ENCODE measurements at places on chromosomes 1 and 21.

- no peak for DNase-seq
Observed at GRCh38 chr1:11473491-11474034, 5.4 kb upstream of the DISP3 start.

DNA sequence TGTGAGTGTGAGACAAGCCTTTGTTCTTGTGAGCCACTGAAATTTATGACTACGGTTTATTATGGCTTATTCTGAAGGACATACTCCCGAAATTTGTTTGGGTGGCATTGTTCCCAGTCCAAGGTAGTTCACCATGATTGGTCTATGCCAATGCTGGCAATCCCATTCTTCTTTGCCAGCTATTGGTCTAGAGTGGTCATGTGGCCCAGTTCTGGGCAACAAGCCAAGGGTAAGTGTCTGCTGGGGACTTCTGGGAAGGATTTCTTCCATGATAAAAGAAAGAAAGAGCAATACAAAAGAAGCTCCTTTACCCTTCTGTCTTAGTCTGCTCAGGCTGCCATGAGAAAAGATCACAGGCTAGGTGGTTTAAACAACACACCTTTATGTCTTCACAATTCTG, 201.6 kb downstream of the SLC35F3 start:
- no peak for DNase-seq

DNA sequence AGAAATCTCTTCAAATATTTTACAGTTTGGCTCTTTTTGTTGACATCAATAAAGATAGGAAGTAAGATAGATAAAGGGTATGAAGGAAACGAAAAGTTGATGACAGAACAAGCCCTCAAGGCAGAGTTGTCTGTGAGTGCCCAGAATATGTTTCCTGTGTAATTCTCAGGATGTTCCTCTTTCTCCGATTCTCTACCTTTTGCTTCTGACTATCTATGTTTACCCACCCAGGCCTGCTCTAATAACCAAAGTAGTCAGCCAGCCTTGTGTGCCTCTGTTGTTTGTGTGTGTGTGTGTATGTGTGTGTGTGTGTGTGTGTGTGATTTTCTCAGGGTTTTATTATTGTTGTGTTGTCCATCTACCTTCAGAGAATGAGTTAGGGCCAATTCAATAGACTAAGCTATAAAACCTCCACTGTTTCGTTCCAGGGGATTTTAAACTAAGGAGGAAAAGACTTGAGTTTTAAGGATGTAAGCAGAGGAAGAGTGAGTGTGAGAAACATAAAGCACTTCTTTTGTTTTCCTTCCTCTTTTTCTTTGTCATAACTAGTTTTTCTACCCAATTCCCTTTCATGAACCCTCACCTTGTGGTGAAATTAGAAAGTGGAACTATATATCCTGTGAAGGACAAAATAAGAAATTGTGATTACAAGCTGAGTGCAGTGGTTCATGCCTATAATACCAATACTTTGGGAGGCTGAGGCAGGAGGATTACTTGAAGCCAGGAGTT, 627.4 kb upstream of the NR5A2 start:
- no peak for DNase-seq

DNA sequence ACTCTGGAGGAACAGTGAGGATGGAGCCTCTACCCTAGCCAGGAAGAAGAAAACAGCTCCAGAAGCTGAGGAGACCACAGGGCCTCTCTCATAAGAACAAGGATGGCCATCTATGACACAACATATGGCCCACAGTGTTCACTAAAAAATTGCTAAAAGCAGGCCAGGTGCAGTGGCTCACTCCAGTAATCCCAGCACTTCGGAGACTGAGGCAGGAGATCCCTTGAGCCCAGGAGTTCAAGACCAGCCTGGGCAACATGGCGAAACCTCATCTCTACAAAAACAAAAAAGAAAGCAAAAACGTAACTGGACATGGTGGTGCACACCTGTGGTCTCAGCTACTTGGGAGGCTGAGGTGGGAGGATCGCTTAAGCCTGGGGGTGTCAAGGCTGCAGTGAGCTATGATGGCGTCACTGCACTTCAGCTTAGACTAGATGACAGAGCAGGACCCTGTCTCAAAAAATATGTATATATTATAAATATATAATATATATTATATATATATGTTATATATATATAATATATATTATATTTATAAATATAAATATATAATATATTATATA, 103.1 kb downstream of the TOMM20 start:
- DNase-seq: no peak

- no peak for DNase-seq
Observed at GRCh38 chr1:214823311-214824117, 220.5 kb downstream of the CENPF start.

DNA sequence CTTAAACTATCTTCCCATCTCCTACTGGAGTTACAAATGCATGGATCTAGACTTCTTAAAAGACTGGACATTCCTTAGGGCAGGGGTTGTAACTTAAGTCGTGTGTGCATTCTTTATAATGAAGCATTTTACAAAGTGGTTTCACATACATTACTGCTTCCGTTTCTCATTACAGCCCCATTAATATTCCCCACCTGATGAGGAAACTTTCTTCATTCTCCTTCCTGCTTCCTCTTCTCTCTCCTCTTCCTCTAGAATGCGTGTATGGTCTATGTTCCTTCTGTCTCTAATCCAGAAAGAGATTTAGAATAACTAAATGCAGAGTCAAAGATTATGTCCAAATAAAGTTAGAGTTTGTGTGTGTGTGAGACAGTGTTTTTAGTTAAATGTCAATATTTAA, 1.8 kb upstream of the CAP1 start:
- no peak for DNase-seq

DNA sequence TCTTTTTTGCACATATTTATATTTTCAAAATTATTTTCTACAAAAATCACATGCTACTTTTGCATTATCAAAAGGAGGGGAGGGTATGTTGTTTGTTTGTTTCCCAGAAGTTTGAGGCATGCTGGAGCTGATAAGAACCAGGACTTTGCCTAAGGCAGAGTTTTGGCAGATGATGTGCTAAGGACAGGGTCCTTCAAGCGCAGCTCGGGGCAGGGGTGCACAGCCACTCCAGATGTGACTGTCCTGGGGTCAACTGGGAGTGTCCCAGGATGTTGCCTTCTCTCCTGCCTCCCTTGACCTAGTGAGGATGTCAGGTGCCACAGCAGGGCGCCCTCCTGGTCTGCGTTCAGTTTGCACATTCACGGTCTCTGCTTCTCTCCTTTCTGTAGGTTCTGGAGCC, 42.6 kb upstream of the SRRM1 start:
- no peak for DNase-seq

GRCh38 chr1:157595356-157595755, 2.5 kb downstream of the FCRL4 start:
- no peak for DNase-seq

GRCh38 chr1:89566761-89567174, 42.1 kb downstream of the LRRC8B start:
- DNase-seq: no peak

DNA sequence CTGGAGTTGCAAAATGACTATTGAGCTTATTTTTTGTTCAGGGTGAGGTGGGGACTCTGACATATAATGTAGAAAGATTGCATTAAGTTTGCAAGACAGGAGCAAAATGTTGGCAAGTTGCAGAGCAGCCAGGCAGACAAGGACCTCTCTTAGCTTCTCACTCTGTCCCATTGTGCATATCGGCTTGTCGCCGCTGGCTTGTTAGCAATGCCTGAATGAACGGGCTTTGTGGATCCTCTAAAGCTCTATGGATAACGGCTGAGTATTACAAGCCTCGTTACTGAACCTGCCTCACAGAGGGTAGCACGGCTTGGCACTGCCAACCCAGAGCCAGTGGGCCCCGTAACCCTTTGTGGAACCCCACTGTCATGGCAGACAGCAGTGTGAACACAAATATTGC, 68.4 kb downstream of the TNR start:
- no peak for DNase-seq

GRCh38 chr1:212771341-212771740, 20.2 kb downstream of the NSL1 start:
- no peak for DNase-seq

DNA sequence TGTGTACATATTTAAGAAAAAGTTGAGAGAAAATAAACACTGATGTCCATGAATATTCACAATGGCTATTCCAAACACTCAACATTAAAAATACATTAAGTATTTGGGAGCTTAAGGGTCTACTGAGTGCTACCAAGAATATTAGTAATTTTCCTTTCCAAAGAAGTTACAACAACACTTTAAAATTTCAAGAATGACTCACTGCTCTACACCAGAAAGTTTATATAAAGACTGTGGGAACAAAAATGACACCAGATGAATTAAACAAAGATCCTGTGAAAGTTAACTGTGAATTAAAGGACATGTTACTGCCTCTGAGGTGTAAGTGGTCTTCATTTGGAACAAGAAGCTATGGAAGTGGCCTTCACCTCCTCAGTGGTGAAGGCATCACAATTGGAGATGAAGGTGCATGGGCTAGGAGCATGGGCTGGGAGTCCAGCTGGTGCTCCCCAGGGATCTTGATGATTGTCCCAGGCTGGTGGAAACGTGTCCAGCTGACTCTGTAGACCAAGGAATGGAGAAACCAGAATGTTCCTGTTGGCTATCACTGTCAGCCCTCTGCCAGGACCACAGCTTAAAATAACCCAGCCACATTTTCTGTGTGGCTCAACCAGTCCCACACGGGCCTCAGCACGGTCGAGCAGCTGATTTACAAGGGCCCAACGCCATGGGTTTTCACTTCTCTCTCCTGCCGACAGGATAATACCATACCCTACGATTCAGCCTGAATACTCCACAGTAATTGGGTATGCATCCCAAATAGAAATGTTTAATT, 28.8 kb downstream of the TAF5L start:
- DNase-seq: no peak

DNA sequence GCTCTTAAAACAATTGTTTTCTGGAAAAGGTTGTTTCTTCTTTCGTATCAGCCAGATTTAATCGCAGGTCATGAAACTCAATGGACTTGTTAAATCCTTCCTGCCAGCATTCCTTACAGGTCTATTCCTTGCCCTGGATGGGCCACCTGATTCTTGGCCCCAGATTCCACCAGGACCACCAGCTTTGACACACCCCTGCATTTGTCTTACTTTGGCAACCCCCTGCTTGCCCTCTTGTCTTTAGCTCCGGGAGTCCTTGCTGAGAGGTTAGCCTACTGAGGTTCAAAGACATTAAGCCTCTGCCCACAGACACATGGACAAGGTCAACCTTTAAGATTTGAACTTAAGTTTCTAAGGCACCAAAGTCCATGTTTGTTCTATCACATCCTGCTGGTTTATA, 27.1 kb upstream of the DAB1 start:
- no peak for DNase-seq

DNA sequence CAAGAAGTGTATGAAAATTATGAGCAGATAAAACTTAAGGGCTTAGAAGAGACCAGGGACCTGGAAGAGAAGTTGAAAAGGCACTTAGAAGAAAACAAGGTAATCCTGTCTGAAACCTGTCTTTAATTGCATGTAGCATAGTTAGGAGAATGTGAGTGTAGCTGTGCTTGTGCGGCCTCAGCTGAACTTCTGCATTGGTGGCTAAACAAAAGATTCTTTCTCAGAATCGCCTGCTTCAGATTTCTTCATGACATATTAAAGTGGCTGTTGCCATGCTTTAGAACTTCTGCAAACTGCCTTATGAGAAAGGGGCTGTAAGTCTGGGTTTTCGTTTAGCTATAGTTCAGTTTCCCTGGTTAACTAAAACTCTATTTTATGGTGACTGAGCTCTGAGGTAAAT, 94.5 kb downstream of the VPS26C start:
- DNase-seq: no peak

DNA sequence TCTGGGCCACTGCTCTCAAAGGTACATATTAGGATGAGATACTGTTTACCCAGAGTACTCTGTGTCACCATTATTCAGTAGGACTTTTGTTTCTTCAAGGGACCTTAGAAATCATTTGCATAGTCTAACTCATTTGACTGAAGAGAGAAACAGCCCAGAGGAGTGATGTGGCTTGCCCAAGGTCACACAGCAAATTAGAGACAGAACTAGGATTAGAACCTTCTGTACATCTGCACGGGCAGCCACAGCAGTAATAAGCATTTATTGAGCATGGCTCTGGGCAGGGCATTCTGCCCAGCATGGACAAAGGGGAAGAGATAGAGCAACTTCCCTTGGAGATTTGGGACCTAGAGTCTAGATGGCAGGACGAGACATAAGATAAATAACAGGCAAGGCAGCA, 5.7 kb upstream of the NHLH1 start:
- DNase-seq: no peak

DNA sequence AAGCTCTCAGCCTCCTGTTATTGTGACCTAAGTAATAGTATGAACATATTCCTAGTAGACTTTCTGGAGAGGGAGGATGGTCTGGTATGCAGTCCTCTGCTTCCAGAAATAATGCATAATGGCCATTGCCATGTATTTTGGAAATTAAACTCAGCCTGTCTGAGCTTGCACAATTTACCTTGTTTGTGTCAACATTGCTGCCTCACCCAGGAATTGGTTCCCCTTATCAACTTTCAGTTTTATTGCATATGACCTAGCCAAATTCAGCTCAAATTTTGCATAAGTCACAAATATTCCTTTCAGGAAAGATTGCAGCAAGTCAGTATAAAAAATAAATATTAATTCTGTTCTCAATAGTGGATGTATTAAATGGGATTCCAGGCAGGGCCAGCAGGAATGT, 101.9 kb upstream of the SLC5A9 start:
- no peak for DNase-seq

DNA sequence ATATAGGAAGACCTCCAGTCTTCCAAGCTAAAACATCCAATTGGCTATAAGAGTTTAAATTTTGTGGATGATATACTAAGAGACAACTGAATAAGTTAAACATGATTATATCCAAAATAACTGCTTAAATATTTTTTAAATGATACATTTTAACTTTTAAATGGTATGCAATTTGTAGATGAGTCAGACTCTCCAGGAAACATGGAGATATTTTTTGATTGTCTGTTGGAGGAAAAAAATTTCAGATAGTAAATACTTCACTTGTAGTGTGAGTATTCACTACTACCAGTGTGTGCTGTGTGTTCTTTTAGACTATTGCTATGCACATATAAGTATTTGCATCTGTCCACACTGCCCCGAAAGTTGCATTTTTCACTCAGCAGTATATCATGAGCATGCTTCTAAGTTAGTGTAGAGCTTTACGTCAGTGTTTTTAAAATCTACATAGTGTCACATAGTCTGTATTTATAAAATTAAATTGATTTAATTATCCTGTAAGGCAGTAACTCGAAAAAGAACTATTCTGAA, 91.1 kb downstream of the USP25 start:
- no peak for DNase-seq

- DNase-seq: no peak
Observed at GRCh38 chr1:196423612-196424011, 184.6 kb downstream of the KCNT2 start.

- no peak for DNase-seq
Observed at GRCh38 chr1:186531561-186532165, 70.7 kb upstream of the PDC start.
